CD4-positive, alpha-beta T cell treated with Interleukin-6 at 100 ng/mL for 8 hours (primary cell): ENCODE measurements at places on chromosomes 2 and 18.
A peak's percentile ranks its signal among the peaks of the same experiment; 100 is the strongest.

- DNase-seq: no peak
These were observed 333.4 kb upstream of the KCNH7 start for GRCh38 chr2:163171786-163172530.

- no peak for DNase-seq
These were observed 166.9 kb downstream of the VWC2L start for GRCh38 chr2:214577769-214578168.

DNA sequence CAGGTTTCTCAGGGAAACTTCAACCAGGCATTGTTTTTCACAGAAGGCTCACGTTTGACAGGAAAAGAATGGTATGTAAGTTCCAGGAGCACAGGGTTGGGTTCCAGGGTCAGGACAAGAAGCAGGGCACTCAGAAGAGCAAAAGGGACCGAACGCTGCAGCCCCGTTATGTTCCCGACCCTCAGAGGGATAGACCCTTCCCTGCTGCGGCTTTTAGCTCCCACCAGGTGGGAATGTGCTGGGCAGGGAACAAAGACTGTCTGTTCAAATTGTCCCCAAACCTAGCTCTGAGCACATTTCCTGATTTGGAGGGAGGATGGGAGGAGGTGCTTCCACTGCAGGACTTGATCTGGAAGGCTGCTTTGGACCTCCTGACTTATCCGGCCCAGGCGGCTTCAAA lies 130.1 kb downstream of the RAB3GAP1 start:
- no peak for DNase-seq

DNA sequence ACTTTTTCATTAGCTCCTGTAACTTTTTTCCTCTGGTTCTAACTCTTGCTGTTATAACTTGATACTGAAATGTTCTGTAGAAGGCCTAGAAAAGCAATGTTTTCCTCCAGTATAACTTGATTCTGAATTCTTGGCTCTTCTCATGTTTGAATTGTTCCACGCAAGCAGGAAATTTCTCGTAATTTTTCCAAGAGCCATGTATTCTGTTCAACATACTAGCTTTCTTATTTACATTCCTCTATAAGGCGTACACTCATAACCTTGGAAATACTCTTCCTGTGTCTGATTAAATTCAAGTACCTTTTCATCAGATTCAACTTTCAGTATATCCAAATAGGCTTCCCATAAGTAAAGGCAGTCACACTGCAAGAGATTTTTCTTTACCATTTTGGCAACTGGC lies 109.1 kb downstream of the SMAD2 start:
- DNase-seq: no peak

GRCh38 chr2:218286570-218287459 lies 5.5 kb downstream of the TMBIM1 start:
- peak; percentile 81 for DNase-seq

- DNase-seq: peak; percentile 87
These were observed at the start of gene NR4A2 for GRCh38 chr2:156332534-156333273. Gene NR4A2, minus strand, starts transcription at chr2:156332721. Its CDS starts 2,535 bp downstream, at chr2:156330186.

- peak; percentile 30 for DNase-seq
These were observed 60.1 kb downstream of the EMILIN2 start for GRCh38 chr18:2906704-2907549.

DNA sequence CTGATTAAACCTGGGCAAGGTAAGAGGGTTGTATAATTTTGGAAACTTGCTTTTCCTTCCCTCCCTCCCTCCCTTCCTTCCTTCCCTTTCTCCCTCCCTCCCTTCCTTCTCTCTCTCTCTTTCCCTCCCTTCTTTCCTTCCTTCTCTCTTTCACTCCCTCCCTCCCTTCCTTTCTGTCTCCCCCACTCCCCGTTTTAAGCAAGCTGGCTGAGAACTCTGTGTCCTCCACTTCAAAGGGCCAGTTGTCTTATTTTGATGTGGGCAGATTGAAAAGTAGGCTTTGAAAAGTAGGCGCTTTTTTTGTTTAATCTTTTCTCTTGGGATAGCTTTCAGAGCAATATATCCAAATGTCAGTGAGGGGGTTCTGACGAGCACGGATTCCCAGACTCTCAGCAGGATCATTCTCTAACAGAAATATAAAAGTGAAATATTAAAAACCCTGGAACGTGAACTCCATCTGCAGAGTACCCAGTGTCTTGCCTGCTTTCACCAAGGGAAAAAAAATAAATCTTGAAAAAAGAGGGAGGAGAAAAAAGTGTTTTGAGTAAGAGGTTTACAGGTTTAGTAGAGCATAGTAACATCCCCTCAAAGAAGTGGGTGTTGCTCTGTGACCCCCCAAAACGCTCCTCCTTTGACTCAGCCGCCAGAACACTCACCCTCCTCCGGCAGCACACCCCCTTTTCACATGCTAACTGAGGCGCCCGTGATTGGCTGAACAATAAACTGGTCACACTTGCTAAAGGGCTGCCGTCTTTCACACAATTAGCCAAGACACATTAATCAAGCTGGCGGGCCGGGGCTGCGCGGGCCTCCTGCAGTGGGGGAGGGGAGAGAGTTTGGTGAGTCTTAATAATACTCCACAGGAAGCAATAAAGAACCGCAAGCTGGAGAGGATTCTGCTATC lies 52.2 kb downstream of the CDK15 start:
- DNase-seq: no peak

GRCh38 chr18:29096079-29096770 lies 919.3 kb upstream of the CDH2 start:
- no peak for DNase-seq
